ENCODE measurements at places on chromosomes 7 and 10.

DNA sequence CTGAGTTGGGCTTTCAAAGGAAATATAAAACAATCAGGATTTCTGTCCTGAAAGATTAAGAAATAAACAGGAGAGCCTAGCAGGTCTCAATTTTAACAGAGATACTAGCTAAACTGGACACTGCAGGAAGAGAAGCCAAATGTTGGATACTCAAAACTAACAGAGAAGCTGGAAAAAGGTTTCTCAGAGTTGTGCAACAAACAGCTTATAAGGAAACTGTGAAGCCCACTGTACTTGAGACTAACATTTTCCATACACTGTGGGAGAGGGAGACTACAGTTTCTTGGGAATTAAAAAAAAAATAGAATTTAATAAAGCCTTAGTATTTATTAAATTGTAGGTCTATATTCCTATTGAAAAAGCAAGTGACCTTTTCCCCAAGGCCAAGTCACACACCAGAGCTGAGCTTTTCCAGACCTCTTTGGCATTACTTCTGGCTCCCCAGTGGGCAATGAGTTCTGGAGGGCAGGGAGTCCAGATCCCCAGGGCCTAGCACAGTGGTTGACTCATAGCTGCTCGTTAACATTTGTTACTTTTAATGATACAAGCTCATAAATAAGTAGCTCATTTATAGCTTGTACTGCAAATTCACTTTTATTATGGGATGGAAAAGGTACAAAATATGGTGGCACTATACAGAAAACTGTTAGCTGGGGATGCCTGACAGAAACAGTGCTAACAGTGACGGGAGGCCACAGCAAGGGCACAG, 68.3 kb downstream of the MINDY3 start:
- DNase-seq = no peak

- no peak for DNase-seq
Observed at GRCh38 chr7:87448388-87448787, 27.1 kb downstream of the ABCB4 start.

GRCh38 chr7:114534953-114535352, 120.3 kb downstream of the FOXP2 start:
- no peak for DNase-seq

- no peak for DNase-seq
Observed at GRCh38 chr10:106515206-106515790, 649.2 kb downstream of the SORCS1 start.

GRCh38 chr10:12547301-12547771, 198.0 kb downstream of the CAMK1D start:
- no peak for DNase-seq

DNA sequence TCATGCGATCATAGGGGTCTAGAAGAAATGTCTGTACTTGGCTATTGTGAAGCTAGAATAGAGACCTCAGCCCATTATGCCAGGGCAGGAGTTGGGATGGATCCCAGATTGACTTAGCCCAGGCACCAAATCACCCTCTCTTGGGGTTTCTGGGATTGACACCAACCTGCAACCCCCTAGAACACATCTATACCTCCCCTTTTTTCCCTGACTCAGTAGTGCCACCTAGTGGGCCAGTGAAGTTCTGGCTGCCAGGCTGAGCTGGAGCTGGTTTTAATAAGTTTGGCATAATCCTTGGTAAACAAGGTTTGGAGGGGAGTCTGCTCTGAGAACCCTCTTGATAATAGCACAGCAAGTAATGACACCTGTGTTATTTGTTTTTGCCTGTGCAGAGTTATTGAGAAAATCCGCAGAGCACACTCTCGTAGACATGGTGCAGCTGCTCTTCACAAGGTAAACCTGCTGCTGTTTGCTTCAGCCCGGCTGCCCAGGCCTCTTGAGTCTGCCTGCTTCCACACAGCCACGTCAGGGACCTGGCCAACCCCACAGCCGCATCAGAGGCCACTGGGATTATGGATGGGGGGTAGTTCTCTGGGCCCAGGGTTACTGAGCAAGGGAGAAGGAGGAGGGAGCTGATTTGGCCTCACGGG, 43.3 kb upstream of the NFKB2 start:
- peak; percentile 73 for DNase-seq

DNA sequence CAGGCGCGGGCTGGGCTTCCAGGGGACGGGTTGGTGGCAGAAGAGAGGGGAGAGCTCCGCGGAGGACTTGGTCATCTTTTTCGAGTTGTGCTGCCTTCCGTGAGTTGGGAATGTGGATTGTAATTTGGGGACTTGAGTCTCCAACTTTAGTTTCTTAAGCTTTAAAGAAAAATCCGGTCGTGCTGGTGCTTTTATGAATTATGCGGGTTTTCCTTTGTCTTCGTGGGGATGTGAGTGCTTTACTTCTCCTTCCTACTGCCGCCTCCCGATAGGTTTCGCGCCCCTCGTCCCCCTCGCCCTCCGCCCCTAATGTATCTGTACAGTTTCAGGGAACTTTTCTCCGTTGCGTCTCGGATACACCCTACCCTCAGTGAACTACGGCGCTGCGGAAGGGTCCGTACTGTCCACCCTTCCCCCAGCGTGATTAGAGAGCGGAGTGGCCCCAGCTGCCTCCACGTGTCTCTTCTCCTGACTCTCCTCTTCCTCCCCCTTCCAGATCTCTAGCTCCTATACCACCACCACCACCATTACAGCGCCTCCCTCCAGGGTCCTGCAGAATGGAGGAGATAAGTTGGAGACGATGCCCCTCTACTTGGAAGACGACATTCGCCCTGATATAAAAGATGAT, 649 bp downstream of the SCD start:
- no peak for DNase-seq

DNA sequence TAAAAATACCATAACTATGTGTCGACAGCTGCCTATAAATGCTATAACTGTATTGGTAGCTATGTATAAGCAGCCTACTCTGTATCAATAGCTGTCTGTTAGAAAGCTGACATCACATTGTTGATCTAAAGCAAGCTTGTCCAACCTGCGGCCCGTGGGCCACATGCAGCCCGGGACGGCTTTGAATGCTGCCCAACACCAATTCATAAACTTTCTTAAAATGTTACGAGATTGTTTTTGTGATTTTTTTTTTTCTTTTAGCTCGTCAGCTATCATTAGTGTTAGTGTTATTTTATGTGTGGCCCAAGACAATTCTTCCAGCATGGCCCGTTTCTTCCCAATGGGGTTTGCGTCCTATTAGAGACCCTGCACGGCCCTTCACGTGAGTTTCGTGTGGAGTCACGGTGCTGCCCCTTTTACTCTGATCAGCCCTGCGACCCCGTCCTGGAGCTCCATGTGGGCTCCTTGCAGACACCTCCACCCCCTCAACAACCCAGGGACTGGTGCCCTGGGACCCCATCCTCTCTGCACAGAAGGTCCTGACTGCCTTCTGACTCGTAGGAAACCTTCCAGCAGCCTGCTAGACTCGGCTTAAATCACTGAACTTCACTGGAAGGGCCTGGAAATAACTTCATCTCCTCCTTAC, 4.5 kb upstream of the PRKAR1B start:
- DNase-seq = no peak
